ENCODE measurements at places on chromosomes 6 and 20. TPM values are rescaled to one million over a fixed set of nuclear protein-coding genes. Genes with fewer than 3 reads are reported as not detected.

FILIP1 gene
- total RNA-seq: 0.43 TPM

OPRL1 gene
- total RNA-seq: 0.93 TPM

LST1 gene
- total RNA-seq: not detected

BFSP1 gene
- total RNA-seq: 1.5 TPM

ARHGAP18 gene
- total RNA-seq: 10.0 TPM

UBD gene
- not detected for total RNA-seq

LTA gene
- not detected for total RNA-seq

ADAM33 gene
- total RNA-seq: 111 TPM

CCND3 gene
- total RNA-seq: 103 TPM

MYLK2 gene
- total RNA-seq: not detected

LCA5 gene
- total RNA-seq: 4.2 TPM

KIF13A gene
- 15.1 TPM for total RNA-seq

CCN2 gene
- 203 TPM for total RNA-seq

MYCT1 gene
- total RNA-seq: 3.1 TPM

LY6G6C gene
- total RNA-seq: not detected

CDK19 gene
- 6.5 TPM for total RNA-seq

PKHD1 gene
- under 0.01 TPM for total RNA-seq

KCNK16 gene
- not detected for total RNA-seq

EGFL8 gene
- total RNA-seq: 1.6 TPM

COX4I2 gene
- 0.23 TPM for total RNA-seq

CDH26 gene
- not detected for total RNA-seq

MAD2L1BP gene
- 25.4 TPM for total RNA-seq

MYBL2 gene
- 2.6 TPM for total RNA-seq

NRN1 gene
- total RNA-seq: not detected

FOXC1 gene
- total RNA-seq: 5.4 TPM

TP53RK gene
- 25.7 TPM for total RNA-seq

PRKN gene
- 1.8 TPM for total RNA-seq

CLDN20 gene
- not detected for total RNA-seq

PARD6B gene
- 0.43 TPM for total RNA-seq

BMP2 gene
- total RNA-seq: 1.2 TPM

OR2H1 gene
- not detected for total RNA-seq

LGSN gene
- 0.93 TPM for total RNA-seq

GSTA2 gene
- not detected for total RNA-seq

GJA10 gene
- total RNA-seq: not detected

SLC44A4 gene
- not detected for total RNA-seq

LHFPL5 gene
- total RNA-seq: not detected

CST11 gene
- not detected for total RNA-seq

PSMA7 gene
- total RNA-seq: 307 TPM

MROH8 gene
- total RNA-seq: 1.5 TPM

MPIG6B gene
- total RNA-seq: not detected

HLA-DMA gene
- 4.3 TPM for total RNA-seq

MICB gene
- total RNA-seq: 12.6 TPM

TRIM40 gene
- total RNA-seq: not detected

SCRT2 gene
- not detected for total RNA-seq

ACTL10 gene
- total RNA-seq: 1.4 TPM

BRD2 gene
- total RNA-seq: 109 TPM

DLL1 gene
- total RNA-seq: not detected

EBF4 gene
- total RNA-seq: 1.7 TPM

Data from pericardium fibroblast (primary cell).